ENCODE measurements at places on chromosomes 12 and 14.

DNA sequence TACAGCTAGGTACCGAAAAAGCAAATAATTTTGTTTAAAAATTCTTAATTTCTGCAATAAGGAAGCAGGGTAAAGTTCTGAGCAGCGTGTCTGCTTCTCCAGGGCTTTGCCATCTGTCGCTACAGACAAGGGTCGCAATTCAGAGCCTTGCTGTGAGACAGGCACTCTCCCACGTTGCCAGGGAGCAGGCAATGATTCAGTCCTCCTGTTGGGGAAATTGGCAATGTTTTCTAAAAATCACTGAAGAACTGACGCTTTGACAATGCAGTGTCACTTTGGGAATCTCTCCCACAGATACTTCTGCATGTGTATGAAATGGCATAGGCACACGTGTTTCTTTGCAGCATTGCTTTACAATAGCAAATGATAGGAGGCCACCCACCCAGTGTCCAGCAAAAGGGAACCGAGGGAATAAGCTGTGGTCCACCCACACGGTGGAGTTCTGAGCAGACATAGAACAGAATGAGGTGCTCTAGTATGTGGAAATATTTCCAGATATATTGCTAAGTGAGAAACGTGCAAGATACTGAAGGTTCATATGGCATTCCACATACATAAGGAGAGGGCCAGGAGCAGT is 16.0 kb upstream of the HIP1R start:
- no peak for DNase-seq

DNA sequence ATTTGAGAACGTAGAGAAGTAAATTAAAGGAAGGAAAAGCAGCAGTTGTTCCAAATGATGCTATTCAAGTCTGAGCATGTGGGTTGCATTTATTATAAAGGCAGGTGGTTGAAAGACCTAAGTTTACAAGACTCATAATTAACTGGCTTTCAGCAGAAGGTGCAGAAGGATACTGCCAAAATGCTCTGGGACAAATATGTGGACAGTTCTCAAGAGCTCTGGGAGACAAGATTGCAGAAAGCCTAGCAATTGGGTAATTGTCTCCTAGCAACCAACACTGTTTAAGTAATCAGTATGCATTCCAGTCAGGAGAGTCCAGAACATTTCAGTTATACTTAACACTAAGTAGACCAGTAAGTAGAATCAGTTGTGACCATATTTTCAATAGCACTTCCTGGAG is 131.5 kb downstream of the GPR135 start:
- DNase-seq = no peak

GRCh38 chr14:90853116-90853515 is 36.9 kb upstream of the TTC7B start:
- no peak for DNase-seq

- no peak for DNase-seq
Measured at GRCh38 chr12:50926415-50926814, 25.9 kb upstream of the HIGD1C start.

DNA sequence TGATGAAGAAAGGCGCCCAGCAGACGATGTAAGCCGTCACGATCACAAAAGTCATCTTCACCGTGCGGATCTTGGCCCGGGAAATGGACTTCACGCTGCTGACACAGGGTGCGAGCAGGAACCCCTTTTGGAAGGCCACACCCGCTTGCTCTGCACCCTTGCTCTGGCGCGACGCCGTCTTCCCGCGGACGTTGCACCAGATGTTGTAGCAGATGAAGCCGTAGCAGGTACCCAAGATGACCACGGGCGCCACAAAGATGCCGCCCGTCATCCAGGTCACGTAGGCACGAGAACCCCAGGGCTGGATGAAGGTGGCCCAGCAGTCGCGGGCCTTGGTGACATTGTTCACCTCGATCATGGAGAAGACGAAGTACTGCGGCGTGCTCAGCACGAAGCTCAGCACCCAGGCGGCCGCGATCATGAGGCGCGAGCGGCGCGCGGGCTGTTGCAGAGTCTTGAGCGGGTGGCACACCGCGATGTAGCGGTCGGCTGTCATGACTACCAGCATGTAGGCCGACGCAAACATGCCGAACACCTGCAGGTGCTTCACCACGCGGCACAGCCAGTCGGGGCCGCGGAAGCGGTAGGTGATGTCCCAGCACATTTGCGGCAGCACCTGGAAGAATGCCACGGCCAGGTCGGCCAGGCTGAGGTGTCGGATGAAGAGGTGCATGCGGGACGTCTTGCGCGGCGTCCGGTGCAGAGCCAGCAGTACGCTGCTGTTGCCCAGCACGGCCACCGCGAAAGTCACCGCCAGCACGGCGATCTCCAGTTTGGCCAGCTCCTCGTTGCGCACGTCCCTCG is 890 bp downstream of the AVPR1A start:
- no peak for DNase-seq

GRCh38 chr12:112900298-112901145 is 6.2 kb upstream of the OAS1 start:
- no peak for DNase-seq

DNA sequence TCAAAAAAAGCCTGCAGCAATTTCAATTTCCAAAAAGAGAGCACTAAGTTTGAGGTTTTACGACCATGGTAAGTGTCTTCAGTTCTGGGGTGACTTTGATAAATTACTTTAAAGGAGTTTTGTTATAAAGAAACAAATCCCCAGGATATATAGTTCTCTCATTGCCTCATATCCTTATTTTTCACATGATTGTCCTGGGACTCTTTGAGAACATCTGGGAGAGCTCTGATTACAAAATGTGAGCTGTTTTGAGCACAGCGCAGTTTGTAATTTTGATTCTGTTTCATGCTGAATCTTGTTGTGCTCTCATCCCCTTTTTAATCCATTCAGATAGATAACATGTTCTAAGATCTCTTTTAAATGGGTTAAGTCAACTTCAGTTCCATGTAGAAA is 67.7 kb upstream of the DCN start:
- no peak for DNase-seq

DNA sequence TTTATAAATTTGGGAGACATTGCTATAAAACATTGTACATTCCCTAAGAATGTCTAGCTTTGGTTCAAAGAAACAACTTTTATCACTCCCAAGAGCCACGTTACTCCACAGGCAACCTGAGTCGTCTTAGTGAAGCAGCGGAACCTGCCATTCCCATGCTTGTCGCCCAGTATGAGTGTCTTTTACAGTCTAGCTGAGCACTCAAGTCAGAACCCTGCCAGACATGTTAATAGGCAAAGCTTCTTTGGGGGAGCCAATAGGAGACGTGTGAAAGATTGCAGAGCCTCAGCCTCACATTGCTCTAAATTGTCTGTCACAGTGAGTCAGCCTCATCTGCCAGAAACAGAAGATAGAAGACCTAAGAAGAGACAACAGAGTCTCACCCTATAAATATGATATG is 541.6 kb upstream of the FLRT2 start:
- no peak for DNase-seq

DNA sequence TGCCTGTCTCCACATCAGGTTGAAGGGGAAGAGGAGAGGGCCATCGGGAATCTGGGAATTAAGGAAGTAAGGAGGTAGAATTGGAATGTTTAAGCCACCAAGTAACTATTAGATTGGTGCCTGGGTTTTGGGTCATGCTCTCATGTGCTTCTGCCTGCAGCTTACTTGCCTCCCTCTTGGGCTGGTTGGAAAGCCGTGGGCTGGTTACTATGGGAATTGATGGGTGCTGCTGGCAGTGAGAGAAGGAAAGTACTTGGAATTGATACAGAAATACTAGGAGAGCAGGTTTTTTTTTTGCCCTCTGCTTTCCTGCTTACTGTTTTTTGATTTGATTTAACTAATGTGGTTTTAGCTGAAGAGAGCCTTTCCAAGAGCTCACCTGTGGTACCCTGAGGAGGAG is 493.5 kb upstream of the RGS6 start:
- no peak for DNase-seq

- no peak for DNase-seq
Measured at GRCh38 chr12:15931590-15932053, 20.5 kb downstream of the DERA start.

DNA sequence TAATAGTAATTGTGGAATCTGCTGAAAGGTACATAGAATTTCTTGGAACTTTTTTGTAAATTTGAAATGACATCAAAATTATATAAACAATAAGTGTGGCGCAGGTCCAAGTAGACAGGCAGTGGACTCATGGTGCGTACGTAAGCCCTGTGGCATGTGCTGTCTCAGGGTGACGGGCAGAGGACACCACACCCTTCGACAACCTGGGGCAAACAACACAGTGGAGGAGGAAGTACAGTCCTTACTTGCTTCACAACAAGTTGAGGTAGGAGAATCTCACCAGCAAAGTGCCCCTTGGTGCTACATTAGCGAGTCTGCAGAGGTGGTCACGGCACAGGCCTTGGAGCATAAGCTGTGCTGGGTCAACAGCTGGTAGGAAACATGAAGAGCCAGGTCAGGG is 180.9 kb downstream of the AEBP2 start:
- DNase-seq = no peak

GRCh38 chr14:42533476-42533875 is 926.8 kb downstream of the LRFN5 start:
- no peak for DNase-seq

- no peak for DNase-seq
Measured at GRCh38 chr12:42683933-42684801, 94.6 kb upstream of the PRICKLE1 start.

Data from T-helper 22 cell (primary cell).